ENCODE measurements at places on chromosomes 7 and 10. TPM values are rescaled to one million over a fixed set of nuclear protein-coding genes. Genes with fewer than 3 reads are reported as not detected.

POLD2 gene
- total RNA-seq, result 84.6 TPM

DNA sequence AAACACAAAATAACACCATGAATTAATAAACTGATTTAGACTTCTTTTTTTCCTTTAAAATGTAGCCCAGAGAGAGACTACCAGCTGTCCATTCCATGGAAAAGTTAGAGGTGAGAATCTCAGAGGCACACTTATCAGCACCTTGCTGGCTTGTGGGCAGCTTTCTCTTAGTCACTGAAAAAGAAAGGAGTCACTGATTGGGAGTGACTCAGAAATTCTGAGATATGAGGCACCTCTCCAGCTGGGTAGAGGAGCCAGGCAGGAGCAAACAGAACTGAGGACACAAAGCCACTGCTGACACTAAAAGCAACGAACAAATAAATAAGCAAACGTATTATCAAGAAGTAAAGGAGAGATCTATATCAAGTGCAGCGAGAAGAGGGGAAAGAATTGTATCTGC, 310.6 kb downstream of the PARD3 start:
- H3K36me3 ChIP-seq, result no peaks in the 10 kb centered on the region
- no peak overlapping the region for H3K4me3 ChIP-seq
- no peaks in the 10 kb centered on the region for H3K4me1 ChIP-seq
- H3K27me3 ChIP-seq, result peaks cover 2% of the 10 kb centered on the region

DNA sequence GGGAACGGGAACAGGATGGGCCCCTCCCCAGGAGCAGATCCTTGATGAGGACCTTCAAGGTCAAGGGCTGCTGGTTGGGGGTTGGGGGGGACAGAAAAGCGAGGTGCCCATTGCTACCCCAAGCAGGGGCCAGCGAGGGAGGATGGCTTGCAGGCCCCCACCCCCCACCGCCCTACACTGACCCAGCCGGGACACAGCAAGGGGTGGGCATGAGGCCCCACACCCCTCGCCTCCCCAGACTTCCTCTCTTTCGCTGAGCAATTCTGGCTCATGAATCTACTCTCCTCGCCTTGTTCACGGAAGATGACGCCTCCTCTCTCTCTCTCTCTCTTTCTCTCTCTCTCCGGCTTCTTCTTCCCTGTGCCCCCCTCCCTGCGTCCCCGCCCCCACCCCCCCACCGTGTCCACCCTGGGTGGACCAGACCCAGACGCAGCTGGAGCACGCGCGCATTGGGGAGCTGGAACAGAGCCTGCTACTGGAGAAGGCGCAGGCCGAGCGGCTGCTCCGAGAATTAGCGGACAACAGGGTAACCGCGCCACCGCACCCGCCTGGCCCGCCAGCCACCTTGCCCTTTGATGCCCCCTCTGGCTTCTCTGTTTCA, 81.1 kb upstream of the GTF2IRD1 start:
- no peaks in the 10 kb centered on the region for H3K36me3 ChIP-seq
- no peak overlapping the region for H3K4me3 ChIP-seq
- H3K4me1 ChIP-seq, result no peaks in the 10 kb centered on the region
- no peak overlapping the region for H3K27ac ChIP-seq
- DNase-seq, result no peak

SEMA4G gene
- 0.68 TPM for total RNA-seq

DNA sequence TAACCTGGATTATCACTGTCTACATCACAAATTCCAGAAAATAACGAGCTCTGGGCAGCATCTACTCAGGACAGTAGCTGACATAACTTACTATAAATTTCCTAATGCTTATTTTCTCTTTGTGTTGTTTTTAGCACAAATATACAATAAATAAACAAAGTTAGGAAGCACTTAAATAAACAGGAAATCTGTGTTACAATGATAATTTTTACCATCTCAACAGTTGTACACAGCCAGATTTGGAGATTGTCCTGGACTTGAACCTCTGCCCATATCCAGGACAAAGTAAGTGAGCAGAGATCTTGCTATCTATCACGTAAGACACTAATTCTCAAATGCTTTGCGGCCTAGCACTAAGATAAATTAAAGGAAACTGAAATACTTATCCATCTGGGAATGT, 48.7 kb downstream of the TSPAN12 start:
- no peak for DNase-seq
- H3K27ac ChIP-seq, result no peak overlapping the region
- no peaks in the 10 kb centered on the region for H3K36me3 ChIP-seq
- H3K27me3 ChIP-seq, result peaks cover 5% of the 10 kb centered on the region
- no peak overlapping the region for H3K4me3 ChIP-seq

DNA sequence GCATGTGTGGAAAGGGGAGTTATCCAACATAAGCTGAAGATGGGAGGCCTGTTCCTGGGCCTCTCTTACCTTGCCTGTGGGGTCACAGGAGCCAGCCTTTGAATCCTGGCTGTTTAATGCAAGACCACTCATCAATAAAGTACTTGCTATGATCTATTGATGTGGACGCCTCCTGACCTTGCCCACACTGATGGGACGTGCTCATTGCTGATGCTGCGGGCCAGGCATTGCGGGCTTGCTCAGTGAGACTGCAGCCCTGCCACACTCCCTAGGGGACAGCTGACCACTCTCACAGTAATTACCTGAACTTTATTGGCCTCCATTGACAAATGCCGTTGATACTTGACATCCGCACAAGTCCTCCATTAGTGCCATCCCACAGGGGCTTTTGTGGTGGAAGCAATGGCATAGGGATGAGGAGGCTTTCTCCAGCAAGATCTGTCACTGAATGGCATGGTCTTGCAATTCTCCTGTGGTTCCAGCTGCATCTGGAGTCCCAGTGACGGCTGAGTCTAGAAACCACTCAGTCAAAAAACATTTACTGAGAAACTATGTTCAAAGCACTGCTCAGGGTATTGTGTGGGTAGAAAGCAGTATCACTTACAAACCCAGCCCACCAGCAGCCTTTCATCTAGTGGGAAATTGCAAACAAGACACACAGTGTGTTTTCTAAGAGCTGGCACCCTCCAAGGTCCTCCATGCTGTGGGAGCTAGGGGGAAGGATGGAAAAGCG, 135.1 kb upstream of the YAE1 start:
- no peaks in the 10 kb centered on the region for H3K36me3 ChIP-seq
- no peak overlapping the region for H3K4me3 ChIP-seq
- H3K4me1 ChIP-seq, result no peaks in the 10 kb centered on the region
- DNase-seq, result no peak

DNA sequence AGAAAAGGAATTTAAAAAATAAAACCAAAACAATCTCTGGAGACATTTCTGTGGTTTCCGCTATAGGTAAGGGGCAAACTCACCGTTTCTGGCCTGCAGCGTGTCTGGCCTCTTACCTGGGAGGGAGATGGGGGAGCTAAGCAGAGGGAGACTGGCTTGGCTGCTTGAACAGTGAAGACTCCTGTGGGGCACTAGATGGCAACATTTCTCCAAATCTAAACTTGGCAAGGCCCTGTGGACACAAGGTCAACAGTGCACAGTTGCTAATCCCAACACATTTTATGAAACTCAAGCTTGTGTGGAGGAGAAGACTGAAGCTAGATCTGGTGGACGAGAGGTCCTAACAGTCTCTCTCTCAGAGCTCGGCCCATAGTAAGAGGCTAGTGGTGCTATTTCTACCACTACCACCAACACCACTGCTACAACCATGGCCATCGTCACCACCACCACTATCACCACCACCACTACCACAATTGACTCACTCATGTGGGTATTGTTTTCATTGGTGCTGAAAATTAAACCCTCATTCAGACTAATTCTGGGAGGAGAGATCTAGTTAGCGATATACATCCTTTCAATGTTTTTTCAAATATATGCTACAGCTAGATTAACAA, 28.4 kb upstream of the CDHR3 start:
- H3K4me1 ChIP-seq, result peaks cover 4% of the 10 kb centered on the region
- H3K27me3 ChIP-seq, result peaks cover 13% of the 10 kb centered on the region
- H3K36me3 ChIP-seq, result no peaks in the 10 kb centered on the region
- H3K27ac ChIP-seq, result no peak overlapping the region
- no peak for DNase-seq

GRCh38 chr10:77422491-77423338, 214.9 kb downstream of the KCNMA1 start:
- no peak overlapping the region for H3K4me3 ChIP-seq
- no peak for DNase-seq
- H3K27ac ChIP-seq, result no peak overlapping the region
- no peaks in the 10 kb centered on the region for H3K36me3 ChIP-seq

GRCh38 chr10:57482259-57482658, 785.4 kb downstream of the IPMK start:
- no peak for DNase-seq
- H3K27me3 ChIP-seq, result no peaks in the 10 kb centered on the region
- no peak overlapping the region for H3K4me3 ChIP-seq
- H3K36me3 ChIP-seq, result no peaks in the 10 kb centered on the region
- H3K4me1 ChIP-seq, result no peaks in the 10 kb centered on the region

DNA sequence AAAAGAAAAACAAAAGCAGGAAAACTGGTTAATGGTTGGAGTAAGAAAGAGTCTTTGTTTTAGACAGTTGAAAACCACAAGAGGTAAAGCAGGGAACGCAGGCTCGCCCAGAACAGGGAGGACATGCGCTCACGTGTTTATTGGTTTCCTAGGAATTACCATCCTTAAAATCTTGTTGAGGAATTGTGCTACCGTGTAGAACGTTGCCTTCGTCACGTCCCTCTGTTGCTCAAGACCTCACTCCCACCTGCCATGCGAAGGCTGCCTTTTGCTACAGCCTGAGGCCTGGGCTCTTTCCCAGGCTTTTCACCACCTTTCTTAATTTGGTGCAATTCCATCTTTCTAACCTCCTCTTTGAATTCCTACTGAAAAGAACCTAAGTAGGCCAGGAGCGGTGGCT, 61.6 kb upstream of the CAMK1D start:
- H3K36me3 ChIP-seq, result no peaks in the 10 kb centered on the region
- no peak overlapping the region for H3K4me3 ChIP-seq
- peaks cover 2% of the 10 kb centered on the region for H3K4me1 ChIP-seq

GRCh38 chr10:29063806-29064644, 224.8 kb upstream of the LYZL1 start:
- no peaks in the 10 kb centered on the region for H3K36me3 ChIP-seq
- DNase-seq, result no peak

TMEM248 gene
- total RNA-seq, result 91.6 TPM

DEPP1 gene
- 1.2 TPM for total RNA-seq

GRCh38 chr7:6502886-6503285, 48.4 kb downstream of the GRID2IP start:
- no peaks in the 10 kb centered on the region for H3K36me3 ChIP-seq
- H3K27me3 ChIP-seq, result peaks cover 3% of the 10 kb centered on the region
- H3K4me1 ChIP-seq, result peaks cover 4% of the 10 kb centered on the region
- no peak for DNase-seq
- peak overlapping the region; percentile 7 for H3K4me3 ChIP-seq

MRLN gene
- not detected for total RNA-seq

CNPY1 gene
- not detected for total RNA-seq

HGF gene
- not detected for total RNA-seq

AVPI1 gene
- 1.8 TPM for total RNA-seq

DNA sequence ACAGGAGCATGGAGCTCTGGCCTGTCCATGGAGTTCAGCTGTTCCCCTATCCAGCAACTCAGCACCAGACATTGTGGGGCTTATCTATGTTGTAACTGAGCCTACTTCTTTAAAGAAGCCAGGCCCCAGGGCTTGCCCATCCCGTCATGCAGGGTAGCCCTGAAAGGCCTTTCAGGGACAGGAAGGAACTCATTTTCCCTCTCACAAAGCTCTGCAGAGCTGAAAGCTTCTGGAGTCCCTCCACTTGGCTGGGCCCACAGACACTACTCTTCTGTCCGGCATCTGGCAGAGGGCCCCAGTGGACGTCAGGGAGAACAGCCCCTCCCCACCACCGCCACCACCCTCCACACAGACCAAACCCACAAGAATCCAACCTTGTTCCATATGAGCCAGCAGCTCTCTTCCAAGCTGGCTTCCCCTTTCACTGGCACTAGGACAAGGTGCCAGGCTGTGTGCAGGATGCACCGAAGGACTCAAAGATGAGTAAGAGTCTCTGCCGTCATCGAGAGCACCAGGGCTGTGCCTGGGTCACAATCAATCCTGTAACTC, 33.1 kb downstream of the DENND2A start:
- DNase-seq, result no peak
- H3K36me3 ChIP-seq, result no peaks in the 10 kb centered on the region
- H3K27me3 ChIP-seq, result peaks cover 1% of the 10 kb centered on the region
- H3K4me3 ChIP-seq, result no peak overlapping the region
- H3K27ac ChIP-seq, result no peak overlapping the region

- no peaks in the 10 kb centered on the region for H3K36me3 ChIP-seq
- H3K4me3 ChIP-seq, result no peak overlapping the region
- H3K27ac ChIP-seq, result no peak overlapping the region
- peaks cover 14% of the 10 kb centered on the region for H3K27me3 ChIP-seq
- DNase-seq, result no peak
Observed at GRCh38 chr10:27380929-27381358, 123.2 kb upstream of the RAB18 start.

OR9A2 gene
- not detected for total RNA-seq

GRCh38 chr10:124588736-124589490, 127.3 kb downstream of the LHPP start:
- H3K36me3 ChIP-seq, result no peaks in the 10 kb centered on the region
- no peak overlapping the region for H3K27ac ChIP-seq
- H3K27me3 ChIP-seq, result peaks cover 1% of the 10 kb centered on the region
- H3K4me1 ChIP-seq, result no peaks in the 10 kb centered on the region
- H3K4me3 ChIP-seq, result no peak overlapping the region
- no peak for DNase-seq

CACNB2 gene
- not detected for total RNA-seq
